ENCODE measurements at places on chromosomes 5 and 9.

DNA sequence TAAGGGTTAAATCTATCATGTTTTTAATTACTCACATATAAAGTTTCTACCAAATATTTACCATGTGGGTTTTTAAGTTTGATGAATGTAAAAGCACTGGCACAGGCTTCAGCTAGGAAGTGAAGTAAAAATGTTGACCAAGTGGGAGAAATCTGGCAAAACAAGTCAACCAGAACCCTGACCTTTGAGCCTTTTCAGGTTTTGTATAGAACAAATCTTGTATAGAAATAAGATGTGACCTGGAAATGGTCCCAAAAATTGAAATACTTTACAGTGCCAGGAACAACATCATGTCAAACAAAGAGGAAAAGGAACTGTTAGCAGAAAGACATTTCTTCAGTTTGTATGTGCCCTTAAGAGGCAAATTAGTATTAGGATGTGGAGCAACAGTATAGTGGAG lies 137.6 kb downstream of the CCDC192 start:
- DNase-seq: no peak

- DNase-seq: peak; percentile 71
These were observed 1.5 kb upstream of the GABBR2 start for GRCh38 chr9:98709968-98710965.

- no peak for DNase-seq
These were observed 36.7 kb upstream of the ORM1 start for GRCh38 chr9:114286146-114286679.

GRCh38 chr9:5582835-5583195 lies 46.1 kb upstream of the RIC1 start:
- peak; percentile 80 for DNase-seq

DNA sequence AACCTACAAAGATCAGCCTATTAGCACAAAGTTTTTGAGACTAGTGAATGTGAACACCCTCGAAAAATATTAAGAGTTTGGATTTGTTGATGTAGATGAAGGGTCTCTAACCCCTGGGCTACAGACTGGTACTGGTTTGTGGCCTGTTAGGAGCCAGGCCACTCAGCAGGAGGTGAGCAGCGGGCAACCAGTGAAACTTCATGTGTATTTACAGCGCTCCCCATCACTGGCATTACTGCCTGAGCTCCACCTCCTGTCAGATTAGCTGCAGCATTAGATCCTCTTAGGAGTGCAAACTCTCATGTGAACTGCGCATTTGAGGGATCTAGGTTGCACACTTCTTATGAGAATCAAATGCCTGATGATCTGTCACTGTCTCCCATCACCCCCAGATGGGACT lies 11.2 kb upstream of the PAM start:
- no peak for DNase-seq

Data from choroid plexus epithelial cell (primary cell).